Pulmonary artery endothelial cell (primary cell): ENCODE measurements at places on chromosomes 5 and 9. TPM values are rescaled to one million over a fixed set of nuclear protein-coding genes. Genes with fewer than 3 reads are reported as not detected.

TMEM250 gene
- 72.3 and 75.4 TPM in 2 replicates for total RNA-seq

ADCY2 gene
- not detected in 2 replicates for total RNA-seq

TEX48 gene
- total RNA-seq = not detected in 2 replicates

CCDC180 gene
- 0.74 and 1.3 TPM in 2 replicates for total RNA-seq

SLC45A2 gene
- 0.13 TPM in 1 of 2 replicates, not detected in the other for total RNA-seq

PCDHA13 gene
- under 0.01 and 0.04 TPM in 2 replicates for total RNA-seq

YTHDC2 gene
- 26.6 and 40.8 TPM in 2 replicates for total RNA-seq

DNA sequence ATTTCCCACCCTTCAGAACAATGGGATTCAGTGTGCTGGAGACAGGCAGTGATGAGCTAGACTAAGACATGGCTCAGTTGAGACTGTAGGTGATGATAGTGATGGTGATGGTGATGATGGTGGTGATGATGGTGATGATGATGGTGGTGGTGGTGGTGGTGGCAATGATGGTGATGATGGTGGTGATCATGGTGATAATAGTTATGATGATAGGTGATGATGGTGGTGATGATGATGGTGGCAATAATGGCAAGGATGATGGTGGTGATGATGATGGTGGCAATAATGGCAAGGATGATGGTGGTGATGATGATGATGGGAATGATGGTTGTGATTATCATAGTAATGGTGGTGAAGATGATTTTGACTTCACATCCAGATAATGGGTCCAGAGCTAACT is 176.7 kb downstream of the NXNL2 start:
- no peak for DNase-seq

DNA sequence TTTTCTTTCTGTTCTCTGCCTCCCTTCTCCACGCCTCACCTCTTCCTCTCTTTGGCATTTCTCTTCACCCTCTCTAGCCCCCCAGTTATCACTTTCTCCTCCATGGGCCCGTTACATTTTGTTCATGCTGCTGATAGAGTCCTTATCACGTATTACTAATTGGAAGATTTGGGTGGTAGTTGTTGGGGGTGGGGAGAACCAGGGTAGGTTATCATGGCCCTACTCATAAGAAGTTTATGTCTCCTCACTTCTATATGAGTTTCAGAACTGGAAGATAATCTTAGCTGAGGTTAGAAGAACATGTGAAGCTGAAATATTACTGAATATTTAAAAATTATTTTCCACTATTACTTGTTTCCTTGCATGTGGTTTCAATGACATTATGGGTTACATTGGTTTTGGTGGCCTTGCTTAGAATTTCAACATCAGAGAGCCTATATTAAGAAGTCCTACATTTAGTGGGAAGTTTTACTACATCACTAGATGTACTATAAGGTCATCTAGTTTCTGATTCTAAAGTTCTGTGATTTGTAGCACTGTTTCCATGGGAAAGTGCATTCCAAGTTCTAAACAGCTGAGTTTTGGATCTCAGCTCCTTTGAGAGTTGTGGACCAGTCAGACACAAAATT is 36.8 kb downstream of the PIP5K1B start:
- DNase-seq = no peak

- no peak for DNase-seq
These were observed 9.6 kb downstream of the MTMR12 start for GRCh38 chr5:32302835-32303754.

GRCh38 chr5:144368556-144368955 is 197.9 kb downstream of the KCTD16 start:
- no peak for DNase-seq

- DNase-seq = no peak
These were observed 214.9 kb upstream of the DAP start for GRCh38 chr5:10975945-10976344.
